ENCODE measurements at places on chromosomes 5 and 9.

GRCh38 chr5:124207118-124207517 lies 539.3 kb downstream of the ZNF608 start:
- DNase-seq = no peak

GRCh38 chr9:94916956-94917355 lies 190.5 kb downstream of the AOPEP start:
- DNase-seq = no peak

- no peak for DNase-seq
Observed at GRCh38 chr5:159424123-159424522, 93.8 kb upstream of the IL12B start.

GRCh38 chr5:59673438-59674058 lies 220.0 kb downstream of the PDE4D start:
- peak; percentile 6 for DNase-seq

DNA sequence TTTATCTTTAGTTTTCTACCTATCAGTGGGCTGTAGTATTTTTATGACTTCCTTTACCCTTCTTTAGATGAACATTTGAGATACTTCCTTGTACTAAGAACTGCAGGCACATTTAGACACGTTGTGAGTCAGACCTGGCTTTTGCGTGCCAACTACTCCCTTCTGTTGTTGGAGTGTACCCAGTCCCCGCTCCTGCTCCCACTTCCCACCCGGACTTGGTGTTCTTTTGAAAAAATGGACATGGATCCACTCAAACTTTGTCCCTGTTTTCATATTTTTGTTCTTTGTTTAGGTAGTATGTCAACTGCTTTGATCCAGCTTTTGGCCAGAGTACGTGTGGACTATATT lies 60.7 kb downstream of the PARP8 start:
- peak; percentile 48 for DNase-seq

DNA sequence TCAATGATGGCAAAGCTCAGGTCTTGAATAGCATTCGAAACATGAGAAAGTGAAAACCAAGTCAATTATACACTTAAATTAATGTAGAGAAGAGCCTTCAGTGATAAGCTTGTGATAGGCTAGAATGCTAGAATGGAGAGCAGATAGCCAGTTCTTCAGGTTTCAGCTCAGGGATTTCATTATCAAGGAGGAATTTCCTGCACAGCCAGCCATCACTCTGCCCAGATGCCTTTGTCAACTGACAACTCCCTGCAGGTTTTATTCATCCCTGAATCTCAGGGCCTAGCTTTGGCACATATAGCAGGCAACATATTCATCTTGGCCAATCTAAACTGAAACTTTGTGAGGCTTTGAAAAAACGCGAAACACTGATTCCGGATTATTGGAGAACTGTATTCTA lies 199.3 kb upstream of the CDH6 start:
- DNase-seq = peak; percentile 66

GRCh38 chr5:73304381-73304780 lies 131.4 kb downstream of the TMEM174 start:
- peak; percentile 77 for DNase-seq

DNA sequence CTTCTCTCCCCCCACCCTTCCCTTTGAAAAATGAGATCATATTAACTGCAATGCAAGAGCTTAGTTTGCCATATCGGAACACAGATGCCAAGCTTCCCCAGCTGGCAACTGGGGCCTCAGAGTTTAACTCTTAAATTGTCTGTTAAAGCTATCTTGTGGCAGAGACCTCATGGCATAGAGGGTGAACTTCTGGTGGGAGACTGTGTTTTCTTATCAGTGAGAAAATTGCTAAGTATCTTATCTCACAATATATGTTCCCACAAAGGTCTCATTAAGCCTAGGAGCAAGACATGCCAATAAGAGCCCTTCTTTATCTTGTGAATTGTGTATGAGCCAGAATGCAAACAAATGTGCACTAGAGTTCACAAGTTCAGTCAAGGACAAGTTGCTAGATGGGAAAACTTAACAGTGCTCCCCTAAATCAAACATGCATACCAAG lies 12.3 kb downstream of the NFIB start:
- no peak for DNase-seq

GRCh38 chr5:110371011-110371724 lies 355.3 kb downstream of the TMEM232 start:
- no peak for DNase-seq

- no peak for DNase-seq
Observed at GRCh38 chr9:37566716-37567115, 9.5 kb downstream of the FBXO10 start.

DNA sequence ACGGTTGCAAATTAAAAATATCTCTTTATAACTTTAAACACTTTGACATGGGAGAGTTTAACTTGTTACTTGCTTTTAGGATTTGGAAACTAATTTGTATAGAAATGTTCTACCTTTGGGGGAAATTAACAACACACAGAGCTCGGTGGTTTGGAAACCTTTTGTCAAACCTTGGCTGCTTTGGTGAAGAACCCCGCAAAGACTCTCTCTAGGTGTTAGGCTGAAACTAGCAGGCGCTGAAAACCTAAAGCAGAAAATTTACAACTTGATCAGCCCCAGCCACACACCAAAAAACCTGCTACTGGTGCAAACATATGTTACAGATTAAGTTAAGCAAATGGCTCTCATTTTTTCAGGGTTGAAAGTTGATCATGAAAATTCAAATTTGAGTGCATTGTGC lies 25.8 kb downstream of the NR2F1 start:
- DNase-seq = no peak

DNA sequence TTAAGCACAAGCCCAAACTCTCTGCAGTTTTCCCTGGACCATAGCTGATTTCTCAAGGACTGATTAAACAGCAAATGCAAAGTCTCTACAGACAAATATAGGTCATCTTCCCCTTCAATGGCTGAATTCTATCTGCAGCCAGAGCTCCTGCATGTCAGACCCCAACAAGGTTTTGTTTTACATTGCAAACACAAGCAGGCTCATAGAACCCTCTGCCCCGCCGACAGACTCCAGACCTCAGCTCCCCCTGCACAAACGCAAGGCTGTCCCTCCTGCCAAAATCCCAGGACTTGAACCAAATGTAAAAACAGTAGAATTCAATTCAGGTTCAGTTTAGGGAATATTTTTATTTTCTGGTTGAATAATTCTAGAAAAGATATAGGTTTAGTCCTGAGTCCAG lies 526.7 kb upstream of the TRPC7 start:
- DNase-seq = no peak

DNA sequence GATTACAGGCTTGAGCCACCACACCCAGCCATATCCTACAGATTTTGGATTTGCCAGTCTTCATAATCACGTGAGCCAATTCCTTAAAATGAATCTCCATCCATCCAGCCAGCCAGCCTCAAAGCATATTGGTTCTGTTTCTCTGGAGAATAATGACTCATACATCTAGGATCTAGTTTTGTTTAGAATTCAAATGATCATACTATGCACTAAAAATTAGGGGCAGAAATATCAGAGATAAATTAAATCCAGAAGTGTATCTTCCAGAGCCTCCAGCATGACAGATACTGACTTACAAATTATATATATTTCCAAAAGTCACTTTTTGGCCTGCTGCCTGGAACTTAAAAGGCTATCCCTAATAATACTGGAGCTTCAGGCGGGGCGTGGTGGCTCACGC lies 119.1 kb upstream of the NR5A1 start:
- DNase-seq = no peak

DNA sequence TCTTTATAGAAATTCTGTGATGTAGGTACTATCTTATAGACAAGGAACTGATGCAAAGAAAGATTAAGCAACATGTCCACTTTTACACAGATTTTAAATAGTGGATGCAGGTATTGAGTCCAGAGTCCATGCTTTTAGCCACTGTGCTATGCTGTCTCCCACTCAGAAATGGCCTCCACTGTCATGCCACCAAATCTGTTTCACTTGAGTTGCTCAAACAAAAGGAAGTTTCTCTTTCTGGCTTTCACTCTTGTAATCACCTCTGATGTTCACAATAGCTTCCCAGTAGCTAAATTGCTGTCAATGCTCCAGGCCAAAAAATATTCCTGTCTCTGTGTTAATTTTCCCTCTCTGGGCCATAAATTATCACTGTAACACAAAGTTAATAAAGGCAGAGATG lies 77.0 kb upstream of the RASA1 start:
- no peak for DNase-seq

DNA sequence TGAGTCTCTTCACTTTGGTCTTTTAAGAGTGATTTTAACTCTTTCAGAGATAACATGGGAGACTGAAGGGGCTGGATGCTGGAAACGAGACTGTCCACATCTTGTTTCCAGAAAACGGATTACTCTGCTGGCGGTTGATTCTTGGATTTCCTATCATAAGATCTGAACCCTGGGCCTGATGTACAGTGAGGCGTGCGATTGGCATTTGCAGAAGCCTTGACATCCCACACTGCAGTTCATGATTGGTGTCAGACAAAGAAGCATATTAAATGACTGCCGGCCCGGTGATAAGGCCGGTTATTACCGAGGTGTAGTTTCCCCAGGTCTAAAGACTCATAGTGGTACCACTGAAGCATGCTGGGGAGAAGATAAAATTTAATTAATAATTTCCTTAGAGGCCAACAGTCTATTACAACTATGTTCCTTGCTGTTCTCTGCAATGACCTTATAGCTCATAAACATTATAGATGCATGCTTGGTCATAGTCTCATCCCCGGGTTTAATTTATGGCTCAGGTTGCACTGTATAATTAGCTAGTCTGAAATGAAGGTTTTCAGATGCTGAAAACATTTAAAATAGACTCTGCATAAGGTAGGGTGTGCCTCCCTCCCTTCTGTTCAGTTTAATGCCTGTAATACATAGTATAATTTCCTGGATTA lies 99.2 kb downstream of the PPP2R2B start:
- DNase-seq = no peak

DNA sequence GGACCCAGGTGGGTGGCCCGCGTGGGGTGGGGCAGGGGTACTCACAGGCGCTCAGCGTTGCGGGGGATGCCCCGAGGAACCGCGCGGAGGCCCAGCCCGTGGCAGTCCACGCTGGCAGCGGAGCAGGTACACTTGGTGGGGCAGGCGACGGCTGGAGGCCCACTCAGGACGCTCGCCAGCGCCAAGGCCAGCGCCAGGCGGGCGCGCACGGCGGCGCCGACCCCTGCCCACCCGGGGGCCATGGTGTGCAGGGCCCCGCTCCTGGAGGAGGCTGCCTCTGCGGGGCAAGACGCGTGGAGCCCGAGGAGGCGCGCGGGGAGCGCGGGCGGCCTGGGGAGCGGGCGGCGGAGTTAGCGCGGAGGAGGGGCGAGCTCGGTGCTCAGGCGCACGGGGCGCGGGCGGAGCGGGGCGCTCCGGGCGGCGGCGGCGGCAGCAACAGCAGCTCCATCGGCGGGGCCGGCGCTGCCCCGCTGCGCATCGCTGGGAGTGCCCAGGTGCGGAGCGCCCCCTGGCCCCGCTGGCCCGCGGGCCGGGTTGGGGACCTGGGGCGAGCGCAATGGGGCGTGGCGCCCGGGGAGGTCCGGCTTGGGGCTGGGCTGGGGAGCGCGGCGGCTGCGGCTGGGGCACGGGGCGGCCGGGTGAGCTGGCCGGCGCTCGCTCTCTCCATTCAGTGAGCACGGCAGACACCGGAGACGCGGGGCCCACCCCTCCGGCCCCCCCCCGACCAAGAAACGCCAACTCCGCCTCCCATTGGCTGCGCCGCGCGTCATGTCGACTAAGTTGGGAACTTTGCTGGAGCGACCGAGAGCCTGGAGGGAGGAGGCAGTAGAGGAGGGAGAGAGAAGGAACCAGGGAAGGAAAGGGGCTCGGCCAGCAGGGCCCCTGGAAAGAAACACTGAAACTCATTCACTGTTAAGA lies at the start of gene SLIT3:
SLIT3 (minus strand) TSS at position 672 of the 918 bp plus-strand sequence; CDS start at position 242, 430 bp downstream.
- DNase-seq = peak; percentile 86

GRCh38 chr9:16281707-16282106 lies 588.8 kb downstream of the BNC2 start:
- no peak for DNase-seq

- DNase-seq = no peak
Observed at GRCh38 chr5:67494186-67494855, 297.7 kb upstream of the CD180 start.

- no peak for DNase-seq
Observed at GRCh38 chr5:173468821-173469251, 140.6 kb upstream of the STC2 start.

DNA sequence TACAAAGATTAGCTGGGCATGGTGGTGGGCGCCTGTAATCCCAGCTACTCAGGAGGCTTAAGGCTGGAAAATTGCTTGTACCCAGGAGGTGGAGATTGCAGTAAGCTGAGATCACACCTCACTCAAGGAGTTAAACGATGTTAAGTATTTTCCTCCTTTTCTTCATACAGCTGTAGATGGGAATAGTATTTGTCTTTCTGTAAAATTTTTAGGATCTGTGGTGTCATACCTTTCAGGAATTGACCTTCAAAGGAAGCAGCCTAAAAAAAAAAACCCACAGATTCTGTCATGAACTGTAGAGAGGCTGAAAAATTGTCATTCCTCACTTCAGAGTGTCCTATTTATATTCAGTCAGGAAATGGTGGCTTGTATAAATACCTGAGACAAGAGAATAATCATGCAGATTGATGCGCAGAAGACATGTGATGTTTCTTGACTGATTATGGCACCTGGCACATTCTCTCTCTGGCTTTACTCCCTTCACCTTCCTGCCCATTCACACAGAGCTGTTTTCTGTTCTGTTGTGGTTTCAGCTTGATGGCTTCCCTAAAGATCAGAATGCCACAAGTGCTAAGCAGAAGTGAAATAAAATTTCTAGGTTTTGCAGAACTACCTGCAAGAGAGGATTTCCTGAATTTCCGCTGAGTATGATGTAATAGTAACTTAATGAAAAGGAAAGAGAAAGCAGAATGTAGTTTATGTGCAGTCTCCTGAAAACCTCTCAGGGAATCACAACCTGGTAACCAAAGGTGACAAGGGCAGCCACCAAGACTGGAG lies 3.8 kb downstream of the IFNA1 start:
- DNase-seq = no peak

DNA sequence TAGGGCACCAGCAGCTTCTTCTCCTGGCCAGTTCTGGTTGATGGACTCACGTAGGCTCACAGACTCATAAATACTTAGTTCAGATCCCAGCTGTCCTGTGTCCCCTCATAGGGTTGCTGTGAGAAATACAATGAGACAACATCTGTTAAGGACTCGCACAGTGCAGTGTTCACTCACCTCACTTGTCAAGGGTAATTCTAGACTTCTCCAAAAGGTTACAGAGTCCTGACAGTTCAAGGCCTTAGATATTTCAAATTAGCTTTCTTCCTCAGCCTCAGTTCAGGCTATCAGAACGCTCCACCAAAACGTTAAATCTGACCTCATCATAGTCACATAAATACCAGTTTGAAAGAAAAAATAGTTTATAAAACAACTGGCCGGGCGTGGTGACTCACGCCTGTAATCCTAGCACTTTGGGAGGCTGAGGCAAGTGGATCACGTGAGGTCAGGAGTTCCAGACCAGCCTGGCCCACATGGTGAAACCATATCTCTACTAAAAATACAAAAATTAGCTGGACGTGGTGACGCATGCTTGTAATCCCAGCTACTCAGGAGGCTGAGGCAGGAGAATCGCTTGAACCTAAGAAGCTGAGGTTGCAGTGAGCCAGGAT lies 106.3 kb downstream of the UGCG start:
- no peak for DNase-seq

DNA sequence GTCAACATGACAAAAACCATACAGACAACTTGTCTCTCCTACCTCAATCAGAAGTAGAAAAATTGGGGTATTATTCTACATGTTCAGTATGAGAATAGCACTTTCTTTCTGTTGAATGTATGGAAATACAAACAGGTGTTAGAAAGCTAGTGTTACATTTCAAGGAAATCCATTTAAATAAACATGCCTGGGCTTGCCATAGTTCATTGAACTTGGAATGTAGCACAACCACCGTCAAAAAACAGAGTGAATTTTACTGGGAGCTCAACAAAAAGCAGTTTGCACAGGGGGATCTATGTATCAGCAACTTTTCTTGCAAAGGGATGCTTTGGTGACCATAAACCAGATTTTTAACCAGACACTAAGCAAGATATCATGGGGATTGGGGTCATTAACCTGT lies 307.9 kb upstream of the SMARCA2 start:
- no peak for DNase-seq
